ENCODE measurements at places on chromosomes 16 and 17. TPM values are rescaled to one million over a fixed set of nuclear protein-coding genes. Genes with fewer than 3 reads are reported as not detected.

DCTN5 gene
- total RNA-seq: 42.9 TPM

- DNase-seq: no peak
Measured at GRCh38 chr16:50467943-50468748, 80.0 kb upstream of the NKD1 start.

DNA sequence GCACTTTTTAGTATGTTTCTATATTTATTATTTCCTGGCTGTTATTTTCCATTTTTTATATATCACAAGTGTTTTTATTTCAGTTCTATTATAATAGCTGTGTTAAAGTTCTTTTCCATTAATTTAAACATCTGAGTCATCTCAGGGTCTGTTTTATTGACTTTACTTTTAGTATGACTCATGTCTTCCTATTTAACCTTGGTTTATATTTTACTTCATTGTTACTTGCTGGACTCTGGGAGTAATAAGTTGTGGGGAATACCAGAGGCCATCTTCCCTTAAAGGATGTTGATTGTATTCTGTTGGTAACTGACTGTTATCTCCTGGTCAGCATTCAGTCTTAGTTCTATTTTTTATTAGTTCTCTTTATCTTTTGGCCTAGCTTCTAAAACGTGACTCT, 1508.2 kb downstream of the CDH11 start:
- DNase-seq: no peak

DNA sequence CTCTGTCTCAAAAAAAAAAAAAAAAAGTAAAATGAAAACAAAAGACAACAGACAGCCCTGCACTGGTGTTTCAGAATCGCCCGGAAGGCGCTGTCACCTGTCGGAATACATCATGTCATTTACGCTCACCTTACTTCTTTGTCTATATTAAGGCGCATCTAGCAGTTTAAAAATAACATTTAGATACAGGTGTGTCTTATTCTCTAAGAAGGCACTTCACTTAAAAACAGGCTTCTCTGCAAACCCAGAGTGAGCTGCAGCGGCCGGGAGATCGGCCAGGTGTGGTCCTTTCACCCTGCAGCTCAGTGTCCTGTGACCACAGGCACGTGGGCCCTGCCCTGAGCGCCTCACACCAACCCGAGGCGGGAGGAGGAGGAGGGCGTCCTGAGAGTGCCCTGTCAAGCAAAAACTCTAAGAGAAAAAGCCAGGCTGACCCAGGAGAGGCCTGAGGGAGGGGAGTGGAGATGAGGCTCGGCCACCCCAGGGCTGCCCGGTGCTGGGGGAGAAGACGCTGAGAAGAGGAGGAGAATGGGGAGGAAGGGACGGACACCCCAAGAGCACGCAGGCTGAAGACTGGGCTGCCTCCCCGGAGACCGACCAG, 3.3 kb upstream of the LMF1 start:
- DNase-seq: no peak

DNA sequence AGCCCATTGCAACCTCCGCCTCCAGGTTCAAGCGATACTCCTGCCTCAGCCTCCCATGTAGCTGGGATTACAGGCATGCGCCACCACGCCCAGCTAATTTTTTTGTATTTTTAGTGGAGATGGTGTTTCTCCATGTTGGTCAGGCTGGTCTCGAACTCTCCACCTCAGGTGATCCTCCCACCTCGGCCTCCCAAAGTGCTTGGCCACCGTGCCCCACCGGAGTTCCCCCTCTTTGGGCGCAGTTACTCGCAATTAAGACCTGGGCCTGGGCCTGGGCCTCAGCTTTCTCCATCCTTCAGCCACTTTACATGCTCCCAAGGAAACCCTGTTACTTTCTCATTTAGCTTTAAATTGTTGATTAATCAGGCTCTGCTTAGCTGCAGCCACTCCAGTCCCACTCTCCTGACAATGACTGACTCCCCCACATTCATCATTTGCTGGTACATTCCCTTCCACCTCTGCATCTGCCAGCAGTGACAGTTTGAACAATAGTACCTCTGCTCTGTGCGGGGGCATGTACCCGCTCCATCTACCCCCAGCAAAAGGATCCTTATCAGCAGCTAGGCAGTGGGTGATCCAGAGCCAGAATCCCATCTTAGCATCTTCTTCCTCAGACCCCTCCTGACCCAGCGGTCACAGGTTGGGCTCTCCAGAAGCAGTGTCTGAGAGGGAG, 47.2 kb upstream of the SLC47A1 start:
- no peak for DNase-seq

NTN1 gene
- 4.2 TPM for total RNA-seq

PSME3IP1 gene
- total RNA-seq: 88.5 TPM

DNA sequence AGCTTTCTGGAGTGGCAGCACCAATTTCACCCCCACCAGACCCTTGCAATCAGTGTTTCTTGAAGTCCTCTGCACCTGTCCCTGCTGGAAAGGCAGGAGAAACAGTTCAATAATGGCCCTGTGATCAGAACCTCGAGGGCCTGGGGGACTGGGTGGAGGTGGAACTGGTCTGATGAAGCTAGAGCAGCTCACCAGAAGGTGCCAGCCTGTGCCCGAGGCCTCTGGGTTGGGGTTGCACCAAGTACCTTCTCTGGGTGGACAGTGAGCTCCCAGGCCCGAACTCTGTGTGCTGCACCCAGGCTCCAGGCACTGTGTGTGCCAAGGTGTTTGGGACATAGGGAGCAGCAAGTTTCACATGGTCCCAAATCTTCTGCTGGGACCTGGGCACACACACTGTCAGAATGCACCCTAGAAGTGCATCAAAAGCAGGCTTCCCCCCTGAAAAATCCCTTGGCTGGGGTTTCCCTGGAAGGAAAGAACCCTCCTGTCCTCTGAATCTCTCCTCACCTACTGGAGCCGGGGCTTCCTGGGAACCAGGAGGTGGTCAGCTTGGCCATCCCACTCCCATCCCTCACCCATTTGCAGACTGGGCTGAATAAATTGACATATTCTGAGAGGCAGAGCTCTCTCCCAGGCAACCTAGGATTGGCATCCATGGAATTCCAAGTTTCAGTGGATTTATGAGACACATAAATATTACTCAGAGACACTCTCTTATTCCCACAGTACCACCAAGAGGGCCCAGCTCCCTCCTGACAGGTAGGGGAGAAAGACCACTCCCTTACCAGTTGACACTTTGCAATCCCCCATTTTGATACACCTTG, 17.4 kb downstream of the CD300LG start:
- no peak for DNase-seq

DNA sequence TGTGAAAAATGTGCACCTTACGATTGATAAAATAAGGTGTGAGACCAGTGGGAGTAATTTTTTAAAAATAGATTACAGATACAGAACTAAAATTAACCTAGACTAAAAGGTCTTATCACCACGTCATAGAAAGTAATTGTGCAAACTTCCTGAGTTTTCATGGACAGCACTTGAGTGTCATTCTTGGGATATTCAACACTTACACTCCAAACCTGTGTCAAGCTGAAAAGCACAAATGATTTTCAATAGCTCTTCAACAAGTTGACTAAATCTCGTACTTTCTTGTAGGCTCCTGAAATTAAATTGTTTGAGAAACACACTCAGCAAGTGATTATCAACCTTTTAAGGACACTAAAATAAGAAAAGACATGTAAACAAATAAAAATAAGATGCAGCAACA, 20.5 kb downstream of the BRCA1 start:
- DNase-seq: no peak

DNA sequence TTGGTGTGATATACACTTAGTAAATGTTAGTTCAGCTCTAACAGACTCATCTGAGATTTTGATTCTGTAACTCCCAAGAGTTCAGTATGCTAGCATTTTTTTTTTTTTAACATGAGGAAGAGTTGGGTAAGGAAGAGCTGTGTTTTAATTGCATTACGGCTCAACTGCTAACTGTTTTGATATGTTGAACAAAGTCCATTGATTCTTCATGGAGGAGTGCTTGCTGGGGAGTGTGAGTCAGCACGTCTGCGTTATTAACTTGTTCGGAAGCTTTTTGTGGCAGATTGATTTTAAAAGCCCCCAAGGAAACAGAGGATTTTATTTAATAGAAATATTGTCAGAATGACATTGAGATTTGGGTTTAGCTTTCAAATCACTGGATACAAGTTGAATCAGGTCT, 45.8 kb downstream of the PITPNC1 start:
- peak; percentile 52 for DNase-seq

GRCh38 chr17:18011286-18011685, 27.7 kb downstream of the ATPAF2 start:
- no peak for DNase-seq

DNA sequence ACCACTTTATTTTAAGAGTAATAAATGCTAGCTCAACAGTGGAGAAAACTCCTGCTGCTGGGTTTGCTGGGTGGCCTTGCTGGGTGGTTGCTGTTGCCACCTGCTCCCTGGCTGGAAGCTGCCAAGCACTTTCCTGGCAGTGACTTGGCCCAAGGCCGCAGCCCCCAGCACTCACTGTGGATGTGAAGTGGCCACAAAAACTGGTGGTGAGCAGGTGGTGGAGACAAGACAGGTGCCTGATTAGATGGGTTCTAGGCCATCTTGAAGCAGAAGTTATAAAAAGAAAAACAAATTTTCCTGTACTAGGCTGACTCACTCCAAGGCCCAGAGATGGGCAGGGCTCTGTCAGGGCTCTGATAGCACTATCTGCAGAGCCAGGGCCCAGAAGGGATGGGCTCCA, 224.7 kb upstream of the NLRP1 start:
- no peak for DNase-seq

- no peak for DNase-seq
Measured at GRCh38 chr17:16981928-16982327, 10.0 kb upstream of the TNFRSF13B start.

DNA sequence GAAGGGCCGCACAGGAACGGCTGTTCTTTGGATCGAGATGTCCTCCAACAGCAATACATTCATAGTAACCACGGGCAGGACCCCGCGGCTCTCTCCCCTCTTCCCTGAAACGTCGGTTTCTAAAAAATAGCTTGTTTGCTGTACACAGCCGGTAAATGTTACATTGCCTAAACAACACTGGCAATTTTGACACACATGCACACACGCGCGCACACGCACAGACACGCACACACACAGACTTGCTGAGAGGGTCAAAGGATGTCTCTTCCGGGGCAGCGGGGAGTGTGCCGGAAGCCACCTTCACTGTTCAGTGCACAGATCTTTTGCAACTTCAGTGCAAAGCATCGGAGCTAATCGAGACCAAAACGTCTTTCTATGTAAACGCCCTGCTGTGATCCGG, 35.8 kb downstream of the ZDHHC7 start:
- no peak for DNase-seq

- DNase-seq: no peak
Measured at GRCh38 chr17:35733366-35733765, 1.9 kb downstream of the RASL10B start.

DNA sequence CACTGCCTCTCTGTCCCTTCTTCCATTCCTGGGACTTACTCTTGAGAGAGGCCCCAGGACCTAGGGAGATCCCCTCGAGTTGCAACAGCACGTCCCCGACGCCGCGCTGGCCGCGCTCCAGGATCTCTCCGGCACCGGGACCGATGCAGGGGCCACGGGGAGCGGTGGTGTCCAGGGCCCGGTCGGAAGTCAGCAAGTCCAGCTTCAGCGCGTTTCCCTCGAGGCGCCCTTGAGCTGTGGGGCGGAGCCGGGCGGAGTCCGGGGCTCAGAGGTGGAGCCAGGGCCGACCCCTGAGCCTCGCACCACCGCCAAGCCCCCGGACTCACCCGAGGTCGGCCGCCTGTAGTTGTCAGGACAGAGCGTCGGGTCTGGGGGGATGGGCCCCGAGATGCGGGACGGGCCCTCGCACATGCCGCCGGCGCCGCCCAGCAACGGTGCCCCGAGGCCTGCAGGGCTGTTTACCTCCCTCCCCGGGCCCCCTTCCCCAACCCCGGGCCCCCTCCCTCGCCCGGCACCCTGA, 458 bp downstream of the ENKD1 start:
- no peak for DNase-seq

GRCh38 chr17:10216213-10216938, 18.0 kb upstream of the GAS7 start:
- no peak for DNase-seq

PIRT gene
- total RNA-seq: not detected

GRCh38 chr16:75106351-75107274, 10.0 kb downstream of the LDHD start:
- DNase-seq: no peak

KRTAP4-6 gene
- total RNA-seq: not detected

DNA sequence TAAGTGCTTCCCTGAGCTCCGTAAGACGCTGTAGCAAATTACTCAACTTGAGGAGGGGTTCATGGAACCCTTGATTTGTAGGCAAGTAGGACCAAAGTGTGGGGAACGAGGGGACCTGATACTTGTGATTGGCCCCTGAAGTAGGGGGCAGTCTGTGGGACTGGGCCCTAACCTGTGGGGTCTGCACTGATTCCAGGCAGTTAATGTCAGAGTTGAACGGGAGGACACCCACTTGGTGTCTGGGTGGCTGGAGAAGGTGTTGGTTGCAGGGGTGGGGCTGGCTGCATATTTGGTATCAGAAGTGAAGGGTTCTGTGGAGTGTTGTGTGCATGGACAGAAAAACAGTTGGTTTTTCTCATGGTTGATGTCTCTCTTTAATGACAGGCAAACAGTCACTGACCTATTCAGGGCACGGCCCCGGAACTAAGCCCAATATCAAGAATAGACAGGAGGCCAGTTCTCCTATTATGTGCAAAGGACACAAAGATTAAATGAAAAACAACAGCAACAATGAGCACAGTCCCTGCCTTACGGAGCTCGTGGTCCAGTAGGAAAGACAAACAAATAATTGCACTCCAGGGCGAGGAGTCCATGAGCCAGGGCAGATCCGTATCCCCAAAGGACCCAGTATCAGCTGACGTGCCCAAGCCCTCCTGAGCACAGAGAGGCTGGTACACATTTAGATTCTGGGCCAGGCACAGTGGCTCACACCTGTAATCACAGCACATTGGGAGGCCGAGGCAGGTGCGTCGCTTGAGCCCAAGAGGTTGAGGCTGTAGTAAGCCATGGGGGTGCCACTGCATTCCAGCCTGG, 19.2 kb downstream of the MXRA7 start:
- no peak for DNase-seq

- no peak for DNase-seq
Measured at GRCh38 chr16:49093939-49094338, 187.7 kb downstream of the CBLN1 start.

DNA sequence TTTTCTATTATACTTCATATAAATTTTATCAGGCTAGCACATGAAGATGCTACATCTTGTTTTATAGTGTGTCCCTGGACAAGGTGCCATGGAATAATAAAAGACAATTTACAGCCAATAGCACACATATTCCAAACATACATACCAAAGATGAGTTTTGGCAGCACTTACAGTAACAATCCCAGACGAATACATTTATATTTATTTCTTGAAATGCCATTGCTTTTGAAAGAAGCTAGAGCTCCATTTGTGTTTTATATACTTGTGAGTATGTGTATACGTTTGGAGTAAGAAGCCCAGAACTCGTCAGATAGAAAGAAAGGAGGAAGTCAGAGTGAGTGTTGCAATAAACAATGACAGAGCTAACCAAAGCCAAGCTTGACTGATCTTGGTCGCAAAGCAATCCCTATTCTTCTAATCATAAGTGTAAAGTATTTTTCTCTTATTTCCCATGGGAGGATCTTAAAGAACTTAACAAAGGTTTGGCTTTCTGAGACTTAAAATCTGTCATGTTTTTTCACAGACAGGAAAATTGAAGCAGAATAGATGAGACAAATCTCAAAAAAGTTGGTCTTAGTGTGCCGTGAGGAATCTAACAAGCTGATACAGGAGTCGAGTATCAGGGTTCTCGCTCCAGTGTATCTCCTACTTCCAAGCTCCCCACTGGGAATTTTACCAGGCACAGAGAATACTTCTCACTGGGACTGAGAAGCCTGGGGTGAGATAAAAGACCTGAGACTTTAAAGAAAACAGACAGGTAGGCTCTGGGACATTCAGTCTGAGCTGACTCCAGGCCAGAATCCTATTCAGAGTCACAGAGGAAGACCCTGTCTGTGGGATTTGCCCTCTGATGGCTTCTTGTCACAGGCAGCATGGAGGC, 175.4 kb downstream of the AATF start:
- no peak for DNase-seq
